ENCODE measurements at places on chromosomes 16 and 17.

- DNase-seq, result no peak
These were observed 49.8 kb downstream of the MEAK7 start for GRCh38 chr16:84454611-84455010.

- DNase-seq, result no peak
These were observed 16.6 kb downstream of the RTN4RL1 start for GRCh38 chr17:2008332-2009126.

DNA sequence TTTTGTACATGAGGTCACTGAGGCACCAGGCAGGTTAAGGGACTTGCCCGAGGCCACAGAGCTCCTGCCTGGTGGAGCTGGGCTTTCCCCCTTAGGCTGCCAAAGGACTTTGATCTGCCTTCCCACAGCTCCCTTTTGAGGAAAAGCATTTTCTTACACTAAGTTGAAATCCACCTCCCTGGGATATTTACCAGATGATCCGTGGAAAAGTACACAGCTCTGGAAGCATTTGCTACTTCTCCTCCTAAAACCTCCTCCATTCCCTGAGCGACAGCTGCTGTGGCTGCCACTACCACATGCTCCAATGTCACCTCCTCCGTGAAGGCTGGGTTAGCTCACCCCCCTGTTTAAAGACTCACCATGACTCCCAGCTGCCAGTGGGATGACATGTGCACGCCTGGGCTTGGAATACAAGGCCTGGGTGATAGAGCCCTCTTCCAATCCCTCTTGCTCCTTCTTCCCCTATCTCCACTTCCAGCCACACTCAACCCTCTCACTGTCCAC lies 1.2 kb upstream of the MPRIP start:
- no peak for DNase-seq

- DNase-seq, result no peak
These were observed 71.6 kb downstream of the MYO1D start for GRCh38 chr17:32805029-32805976.

DNA sequence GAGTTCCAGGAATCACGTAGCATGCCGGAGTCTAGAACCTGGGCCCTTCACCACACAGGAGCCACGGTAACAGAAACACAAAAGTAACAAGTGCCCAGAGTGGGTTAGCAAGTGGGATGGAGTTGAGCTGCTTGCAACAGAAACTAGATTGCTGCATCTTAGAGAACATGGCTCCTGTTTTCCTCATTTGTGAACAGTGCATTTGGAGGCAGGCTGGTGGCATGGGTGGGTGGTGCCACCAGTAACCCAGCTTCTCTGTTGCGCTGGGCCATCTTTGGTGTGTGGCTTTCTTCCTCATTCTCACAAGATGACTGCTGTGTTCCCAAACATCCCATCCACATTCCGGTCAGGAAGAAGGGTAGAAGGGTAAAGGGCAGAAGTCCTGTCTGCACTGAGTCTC lies 95.5 kb downstream of the KATNIP start:
- DNase-seq, result no peak

GRCh38 chr17:75454193-75454592 lies 2.2 kb upstream of the TMEM94 start:
- no peak for DNase-seq

DNA sequence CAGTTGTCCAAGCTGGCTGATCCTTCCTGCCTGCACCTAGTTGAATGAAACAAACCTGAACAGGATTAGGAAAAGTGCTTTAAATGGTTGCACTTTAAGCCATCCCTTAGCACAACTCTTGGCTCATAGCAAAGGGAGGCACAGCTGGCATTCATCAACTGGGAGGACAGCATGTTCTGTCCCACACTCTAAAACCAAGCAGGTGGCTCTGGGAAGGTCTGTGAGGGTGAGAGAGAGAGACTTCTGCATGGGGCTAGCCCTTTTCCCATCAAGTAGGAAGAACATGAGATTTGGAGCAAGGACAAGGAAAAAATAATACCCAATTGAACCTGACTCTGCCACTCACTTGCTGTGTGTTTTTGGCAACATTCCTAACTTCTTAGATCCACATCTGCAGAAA lies 140.9 kb upstream of the CCL2 start:
- DNase-seq, result no peak

Data from effector CD8-positive, alpha-beta T cell (primary cell).